Stimulated activated CD4-positive, alpha-beta T cell treated with anti-CD3 and anti-CD28 coated beads, Interleukin-2, amount 100 ng/mL, for 4 hours (primary cell): ENCODE measurements at places on chromosomes 7 and 10.

DNA sequence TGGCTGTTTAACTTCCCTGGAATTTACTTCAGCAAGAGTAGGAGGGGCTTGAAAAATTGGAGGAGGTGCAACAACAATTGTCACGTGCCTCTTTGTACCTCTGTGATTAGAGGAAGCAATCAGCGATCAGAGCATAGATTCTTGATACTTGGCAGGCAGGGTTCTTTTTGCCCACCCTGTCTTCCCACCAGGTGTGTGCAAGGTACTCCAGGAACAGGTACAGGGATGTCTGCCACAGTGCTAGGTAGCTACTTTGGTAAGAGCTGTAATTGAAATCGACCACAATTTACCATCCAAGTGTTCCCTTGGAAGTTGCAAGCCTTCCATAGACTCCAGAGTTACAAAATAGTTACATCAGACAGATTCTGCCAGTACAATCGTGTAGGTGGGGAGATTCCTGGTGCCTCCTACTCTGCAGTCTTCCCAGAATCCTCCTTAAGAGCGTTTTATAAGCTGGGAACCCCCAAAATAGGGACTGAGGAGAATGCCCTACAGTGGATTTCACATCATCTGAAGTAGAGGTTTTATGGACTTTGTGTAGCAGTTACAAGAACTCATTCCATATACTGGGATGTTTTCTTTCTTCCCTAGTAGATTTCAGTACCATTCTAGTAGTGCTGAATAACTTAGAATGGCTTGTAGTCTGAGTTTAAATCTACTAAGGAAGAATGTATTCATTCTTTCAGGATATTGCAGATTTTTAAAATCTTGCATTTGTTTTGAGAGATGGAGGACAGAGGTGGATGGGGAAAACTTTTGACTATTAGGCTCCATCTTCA lies 101.9 kb downstream of the EXOC4 start:
- no peak for DNase-seq

GRCh38 chr7:30914596-30914995 lies 2.9 kb downstream of the AQP1 start:
- DNase-seq: no peak

GRCh38 chr10:73842349-73842748 lies 31.0 kb upstream of the NDST2 start:
- no peak for DNase-seq

DNA sequence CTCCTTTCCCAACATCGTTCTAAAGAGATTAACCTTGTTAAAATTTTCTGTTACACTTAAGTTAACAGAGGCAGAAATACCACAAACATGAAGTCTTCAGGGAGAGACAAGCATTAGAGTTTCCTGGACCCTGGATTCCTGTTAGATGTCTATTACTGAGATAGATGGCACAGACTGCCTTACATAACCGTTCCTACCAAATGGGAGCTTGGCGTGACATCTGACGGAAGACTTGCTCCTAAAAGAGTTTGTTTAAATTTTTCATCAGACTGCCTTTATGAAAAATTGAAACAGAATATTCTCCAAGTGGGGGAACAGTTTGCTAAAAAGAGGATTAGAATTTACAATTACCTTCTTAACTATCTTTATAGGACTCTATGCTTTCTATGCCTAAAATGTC lies 22.7 kb downstream of the ANK3 start:
- no peak for DNase-seq

- DNase-seq: no peak
Measured at GRCh38 chr10:6409971-6410643, 170.0 kb downstream of the PRKCQ start.

DNA sequence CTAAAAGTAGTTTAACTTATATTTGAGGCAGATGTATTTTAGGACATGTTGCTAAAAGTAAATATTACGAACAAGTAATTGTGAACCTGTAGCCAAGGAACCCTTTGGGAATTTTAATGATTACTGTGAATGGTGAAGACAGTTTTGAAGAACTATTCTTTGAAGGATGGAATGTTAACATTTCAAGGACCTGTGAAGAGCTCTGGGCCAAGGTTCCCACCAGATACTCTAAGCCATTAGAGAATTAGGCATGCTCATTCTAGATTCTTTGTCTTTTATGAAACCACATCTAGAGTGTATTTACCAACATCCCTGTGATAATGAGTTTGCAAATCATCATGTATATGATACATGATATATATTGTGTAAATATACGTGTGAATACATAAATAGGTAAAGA lies 99.8 kb downstream of the SEPTIN7 start:
- no peak for DNase-seq

- no peak for DNase-seq
Measured at GRCh38 chr7:95529701-95530100, 44.0 kb downstream of the ASB4 start.

- DNase-seq: no peak
Measured at GRCh38 chr7:123824754-123825067, 20.3 kb upstream of the HYAL4 start.

DNA sequence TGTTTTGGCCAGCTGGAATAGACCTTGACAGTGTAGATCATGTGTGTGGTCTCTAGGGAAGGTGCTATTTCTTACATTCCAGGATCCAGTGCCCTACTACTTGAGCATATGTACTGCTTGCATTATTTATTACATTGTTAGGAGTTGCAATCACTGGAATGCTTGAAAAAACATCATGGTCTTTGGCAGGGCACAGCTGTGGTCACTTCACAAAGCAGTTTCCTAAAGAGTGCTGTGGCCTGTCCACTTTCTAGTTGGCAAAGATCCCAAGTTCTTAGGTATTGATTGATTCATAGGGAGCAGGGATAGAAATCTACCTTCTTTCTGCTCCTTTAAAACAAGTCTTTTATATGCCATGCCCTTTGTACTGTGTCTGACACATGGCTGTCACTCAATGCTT lies 4.6 kb downstream of the C7orf25 start:
- no peak for DNase-seq

GRCh38 chr7:33698692-33699128 lies 206.6 kb upstream of the BMPER start:
- no peak for DNase-seq

DNA sequence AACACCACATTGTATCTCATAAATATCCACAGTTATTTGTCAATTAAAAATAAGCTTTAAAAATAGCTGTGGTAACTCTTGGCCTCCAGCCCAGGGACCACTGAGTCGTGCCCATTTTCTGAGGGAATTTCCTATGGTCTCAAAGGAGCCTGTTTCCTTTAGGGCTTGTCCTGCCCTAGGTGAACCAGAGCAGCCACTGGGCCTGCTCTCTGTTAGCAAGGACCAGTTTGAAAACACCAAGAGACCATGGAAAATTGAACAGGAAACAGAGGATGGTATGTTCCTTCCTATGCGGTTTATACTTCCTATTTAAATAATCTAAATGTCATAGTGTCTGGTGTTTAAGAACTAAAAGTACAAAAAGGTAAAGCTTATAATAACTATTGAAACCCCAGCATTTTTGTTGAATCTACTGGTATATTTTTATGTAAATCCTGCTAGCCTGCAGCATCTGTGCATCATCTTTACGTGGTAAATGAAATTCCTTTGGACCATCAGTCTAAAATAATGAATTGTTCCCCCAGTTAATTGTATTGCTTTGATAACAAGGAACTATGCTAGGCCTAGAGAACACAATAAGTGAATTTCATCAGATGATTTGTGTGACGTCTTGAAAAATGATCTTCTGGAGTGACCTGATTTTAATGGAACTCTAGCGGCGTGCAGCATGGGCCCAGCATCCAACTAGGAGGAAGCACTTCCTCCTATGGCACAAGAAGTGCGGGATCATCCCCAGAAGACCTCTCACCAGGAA lies 333.7 kb downstream of the GFRA1 start:
- no peak for DNase-seq

DNA sequence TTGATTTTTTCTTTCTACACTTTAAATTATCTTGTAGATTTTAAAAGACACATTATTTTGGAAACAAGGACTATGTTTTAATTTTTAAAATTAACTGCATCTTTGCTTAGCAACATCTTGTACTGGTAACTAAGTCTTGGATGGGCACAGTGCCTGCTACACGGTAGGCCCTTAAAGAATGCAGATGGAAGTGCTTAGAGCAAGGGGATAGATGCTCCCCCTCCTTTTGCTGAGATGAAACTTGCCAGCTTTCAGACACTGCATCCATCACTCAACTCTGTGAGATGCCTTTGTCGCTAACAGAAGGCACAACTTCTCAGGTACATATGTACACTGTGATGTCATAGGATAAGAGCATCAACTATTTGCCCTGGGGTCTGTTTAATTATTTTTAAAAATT lies 103.9 kb downstream of the LRRC18 start:
- DNase-seq: no peak
